Stimulated activated CD8-positive, alpha-beta memory T cell treated with anti-CD3 and anti-CD28 coated beads, Interleukin-2, amount 100 ng/mL, for 1 hour (primary cell): ENCODE measurements at places on chromosomes 4 and X.

DNA sequence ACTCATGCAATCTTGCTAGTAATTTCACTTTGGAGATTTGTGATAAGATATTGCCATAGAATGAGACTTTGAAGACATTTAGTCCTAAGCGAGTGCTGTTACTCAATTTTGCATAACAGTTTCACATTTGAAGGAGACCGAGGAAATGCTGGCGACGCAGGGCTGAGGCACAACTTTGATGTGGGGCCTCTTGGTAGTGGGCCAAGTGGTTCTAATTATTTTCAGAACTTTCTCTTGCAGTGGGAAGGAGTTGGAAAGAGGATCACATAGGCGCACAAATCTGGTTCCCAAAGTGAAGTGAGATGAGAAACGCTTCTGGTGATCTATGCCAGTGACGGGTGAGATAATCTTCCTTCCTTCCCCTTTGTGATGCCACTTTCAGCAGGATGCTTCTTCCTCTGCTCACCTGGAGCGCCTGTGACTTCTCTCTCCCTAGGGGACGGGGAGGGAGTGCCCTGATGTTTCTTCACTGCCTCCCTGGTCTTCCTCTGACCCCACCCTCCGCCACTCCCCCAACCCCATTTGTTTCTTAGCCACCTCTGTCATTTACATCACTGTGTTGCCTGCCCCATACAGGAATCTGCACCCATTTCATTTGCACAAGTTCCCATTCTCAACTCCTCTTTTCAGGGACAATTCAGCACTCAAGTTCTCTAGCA lies 138.9 kb upstream of the MID1 start:
- DNase-seq: no peak

DNA sequence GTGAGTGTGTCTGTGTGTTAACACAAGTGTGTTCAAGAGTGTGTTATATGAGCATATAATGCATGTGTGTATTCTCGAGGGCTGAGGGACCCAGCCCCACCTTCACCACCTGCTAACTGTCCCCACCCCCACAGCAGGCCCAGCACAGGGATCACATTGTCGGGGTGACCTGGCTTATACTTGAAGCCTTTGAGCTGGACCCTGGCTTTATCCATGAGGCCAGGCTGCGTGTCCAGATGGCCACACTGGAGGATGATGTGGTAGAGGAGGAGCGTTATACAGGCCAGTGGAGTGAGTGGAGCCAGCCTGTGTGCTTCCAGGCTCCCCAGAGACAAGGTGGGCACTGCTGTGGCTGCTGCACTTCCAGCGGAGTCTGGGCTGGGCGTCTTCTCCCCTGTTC lies 7.6 kb downstream of the IL9R start:
- DNase-seq: no peak

DNA sequence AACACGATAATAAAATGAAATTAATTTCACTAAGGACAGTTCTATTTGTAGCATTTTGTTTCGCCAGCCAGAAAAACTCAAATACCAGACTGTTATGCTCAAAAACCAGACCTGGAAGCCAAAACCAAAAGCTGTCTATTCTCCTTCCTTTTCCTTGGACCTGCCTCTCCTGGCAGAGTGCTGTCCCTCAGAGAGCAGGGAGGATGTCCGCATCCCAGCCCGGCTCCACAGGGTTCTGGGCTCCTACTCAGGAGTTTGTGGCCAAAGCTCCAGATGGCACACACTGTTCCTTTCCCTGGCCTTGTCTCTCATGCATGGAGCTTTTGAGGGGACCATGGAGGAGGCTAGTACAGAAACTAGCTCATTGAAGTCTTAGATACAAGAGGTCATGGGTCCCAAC lies 41.9 kb upstream of the C1QTNF7 start:
- no peak for DNase-seq

- no peak for DNase-seq
Measured at GRCh38 chrX:18449236-18449635, 23.8 kb downstream of the CDKL5 start.

GRCh38 chr4:170229006-170229405 lies 139.2 kb upstream of the AADAT start:
- DNase-seq: no peak

DNA sequence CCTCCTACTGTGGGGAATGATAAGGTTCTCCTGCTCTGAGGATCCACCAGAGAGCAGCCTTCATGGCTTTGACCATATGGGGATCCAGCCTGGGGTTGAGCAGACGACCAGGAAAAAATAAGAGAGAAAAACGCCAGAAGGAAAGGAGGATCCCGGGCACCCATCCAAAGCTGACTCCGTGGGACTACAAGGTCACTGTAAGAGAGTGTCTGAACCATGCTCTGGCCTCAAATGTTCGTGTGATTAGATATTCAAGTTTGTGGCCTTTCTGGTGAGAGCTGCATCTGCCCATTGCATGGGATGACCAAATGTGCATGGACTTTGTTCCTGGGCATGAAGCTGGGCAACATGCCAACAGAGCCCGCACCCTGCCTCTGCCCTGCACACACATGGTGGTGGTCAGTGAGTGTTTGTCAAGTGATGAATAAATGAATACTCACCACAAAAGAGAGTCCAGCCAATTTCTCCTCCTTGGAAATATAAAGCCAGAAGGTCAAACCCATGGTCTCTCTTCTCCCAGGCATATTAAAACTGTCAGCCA lies 346.0 kb upstream of the GATB start:
- no peak for DNase-seq

- no peak for DNase-seq
Measured at GRCh38 chr4:15976456-15977447, 13.8 kb upstream of the FGFBP2 start.

DNA sequence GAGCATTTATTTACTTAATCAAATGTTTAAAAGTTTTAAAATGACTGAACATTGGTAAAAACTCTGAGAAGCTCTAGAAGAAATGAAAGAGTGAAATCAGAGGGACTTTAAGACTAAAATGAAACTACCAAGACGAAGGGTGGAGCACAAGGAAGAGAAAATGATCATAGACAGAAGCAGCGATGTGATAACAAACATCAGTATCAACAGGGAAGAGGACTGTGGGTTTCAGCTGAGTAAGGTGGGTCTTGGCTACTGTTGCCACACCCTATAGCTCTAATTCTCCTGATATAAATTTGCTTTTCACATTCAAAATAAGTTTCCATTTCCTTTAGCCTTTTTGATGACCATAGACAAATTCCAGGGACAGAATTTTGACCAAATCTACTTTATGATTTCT lies 18.4 kb downstream of the SOD3 start:
- DNase-seq: no peak

- no peak for DNase-seq
Measured at GRCh38 chrX:23633834-23634580, 33.3 kb upstream of the PRDX4 start.

DNA sequence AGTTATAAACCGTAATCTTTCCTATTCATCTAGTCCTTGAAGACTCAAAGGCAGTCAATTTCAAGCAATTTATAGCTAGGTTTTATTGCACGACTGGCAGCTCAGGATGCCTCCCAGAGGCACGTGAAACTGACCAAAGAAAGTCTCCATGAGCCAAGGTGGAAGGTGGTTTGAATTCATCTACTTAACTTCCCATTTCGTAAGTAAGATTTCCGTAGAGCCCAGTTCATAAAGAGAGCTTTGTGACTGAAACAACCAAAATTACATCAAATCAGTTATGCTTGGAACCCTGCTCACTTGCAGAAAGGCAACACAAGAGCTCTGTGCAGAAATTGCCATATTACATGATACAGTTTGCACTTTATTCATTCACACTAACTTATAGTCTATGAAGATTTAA lies 556.0 kb downstream of the TRIML1 start:
- no peak for DNase-seq

GRCh38 chr4:112288455-112288854 lies 2.8 kb upstream of the TIFA start:
- DNase-seq: no peak

- DNase-seq: no peak
Measured at GRCh38 chrX:134885336-134886001, 105.3 kb upstream of the SMIM10 start.

DNA sequence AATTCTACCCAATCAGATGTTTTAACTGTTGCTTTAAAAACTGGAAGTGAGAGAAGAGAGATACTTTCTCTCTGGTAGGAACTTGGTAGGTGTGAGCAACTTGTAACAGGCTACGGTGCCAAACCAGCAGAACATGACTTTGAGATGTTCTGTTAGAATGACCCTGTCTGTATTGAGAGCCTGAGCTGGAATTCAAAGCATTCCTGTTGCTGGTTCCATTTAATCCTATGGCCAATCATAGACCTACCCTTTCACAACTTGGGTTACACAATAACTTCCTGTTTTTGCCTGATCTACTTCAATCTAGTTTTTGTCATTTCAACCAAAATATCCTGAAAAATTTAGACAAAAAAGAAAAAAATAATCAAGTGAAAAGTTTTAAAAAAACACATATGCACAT lies 1.7 kb upstream of the PRRG1 start:
- DNase-seq: no peak

GRCh38 chrX:109830157-109830703 lies 97.2 kb upstream of the ACSL4 start:
- DNase-seq: no peak

DNA sequence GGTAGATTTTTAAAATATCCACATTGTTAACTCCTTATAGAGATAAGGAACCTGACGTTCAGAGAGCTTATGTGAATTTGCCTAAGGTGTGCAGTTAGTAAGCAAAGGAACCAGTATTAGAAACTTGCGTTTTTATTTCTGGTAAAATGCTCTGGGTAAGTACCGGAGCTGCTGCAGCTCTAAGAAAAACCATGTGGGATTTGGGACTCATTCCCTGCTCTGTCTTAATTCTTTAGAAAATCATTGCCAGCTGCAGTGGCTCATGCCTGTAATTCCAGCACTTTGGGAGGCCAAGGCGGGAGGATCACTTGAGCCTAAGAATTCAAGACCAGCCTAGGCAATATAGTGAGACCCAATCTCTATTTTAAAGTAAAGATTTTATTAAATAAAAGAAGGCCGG lies 5.8 kb downstream of the CCKAR start:
- no peak for DNase-seq

DNA sequence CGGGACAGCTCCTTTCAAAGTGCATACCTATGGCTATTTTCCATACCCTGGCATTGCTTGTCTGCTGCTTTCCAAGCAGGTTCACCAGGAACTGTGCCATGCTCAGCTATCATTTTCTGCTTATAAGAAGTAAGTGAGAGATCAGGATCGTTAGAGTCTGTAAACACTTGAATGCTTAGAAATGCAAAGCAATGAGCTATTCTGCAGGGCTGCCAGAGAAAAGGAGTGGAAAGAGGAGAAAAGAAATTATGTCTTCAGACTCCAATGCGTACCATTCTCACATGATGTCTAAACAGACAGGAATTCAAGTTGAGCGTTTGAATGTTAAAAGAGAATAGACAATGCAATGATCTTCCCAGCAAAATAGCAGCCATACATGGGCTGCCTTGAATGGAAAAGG lies 245.5 kb upstream of the SLC7A11 start:
- no peak for DNase-seq

DNA sequence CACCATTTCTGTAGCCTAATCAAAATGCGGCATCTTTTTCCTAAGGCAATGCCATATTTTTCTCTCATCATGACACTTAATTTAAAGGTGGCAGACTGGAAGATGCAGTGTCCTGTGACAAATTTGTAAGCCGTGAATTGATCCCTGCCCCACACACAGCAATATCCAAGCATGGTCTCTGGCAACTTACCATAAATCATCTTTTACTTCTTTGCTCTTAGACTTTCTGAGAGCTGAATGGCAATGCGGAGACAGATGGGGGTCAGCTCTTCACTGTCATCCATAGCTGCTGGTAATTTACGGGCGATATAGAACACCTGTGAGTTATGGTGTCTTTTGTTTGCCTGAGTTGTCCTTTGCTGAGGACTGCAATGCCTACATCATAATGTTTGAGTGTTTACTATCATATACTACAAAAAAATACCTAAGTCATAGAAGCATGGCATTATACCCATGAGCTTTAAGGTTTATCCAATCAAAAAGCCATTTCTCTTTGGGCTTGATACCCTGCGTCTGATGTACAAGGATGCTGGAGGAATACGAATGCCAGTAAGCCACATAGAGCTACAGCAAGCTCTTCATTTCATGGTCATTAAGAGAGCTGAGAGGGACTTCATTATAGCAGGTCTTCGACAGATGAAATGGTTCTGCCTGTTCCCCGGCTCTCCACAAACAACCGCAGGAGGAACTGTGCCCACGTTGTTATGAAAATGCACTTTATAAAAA lies 148.1 kb downstream of the TRIML1 start:
- no peak for DNase-seq

DNA sequence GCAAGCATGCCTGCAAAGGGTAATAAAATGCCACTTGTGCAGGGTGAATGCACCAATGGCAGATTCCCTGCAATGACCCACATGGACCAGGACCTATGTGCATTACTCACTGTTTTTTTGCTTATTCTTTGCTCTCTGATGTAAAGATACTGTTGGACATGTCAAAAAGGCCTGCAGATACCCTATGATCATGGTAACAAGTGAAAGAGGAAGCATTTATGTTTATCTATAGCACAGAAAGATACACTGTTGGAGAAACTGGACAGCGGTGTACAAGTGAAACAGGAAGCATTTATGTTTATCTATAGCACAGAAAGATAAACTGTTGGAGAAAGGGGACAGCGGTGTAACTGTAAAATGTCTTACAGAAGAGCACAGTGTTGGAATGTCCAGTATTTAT lies 127.5 kb downstream of the PAPSS1 start:
- DNase-seq: no peak

DNA sequence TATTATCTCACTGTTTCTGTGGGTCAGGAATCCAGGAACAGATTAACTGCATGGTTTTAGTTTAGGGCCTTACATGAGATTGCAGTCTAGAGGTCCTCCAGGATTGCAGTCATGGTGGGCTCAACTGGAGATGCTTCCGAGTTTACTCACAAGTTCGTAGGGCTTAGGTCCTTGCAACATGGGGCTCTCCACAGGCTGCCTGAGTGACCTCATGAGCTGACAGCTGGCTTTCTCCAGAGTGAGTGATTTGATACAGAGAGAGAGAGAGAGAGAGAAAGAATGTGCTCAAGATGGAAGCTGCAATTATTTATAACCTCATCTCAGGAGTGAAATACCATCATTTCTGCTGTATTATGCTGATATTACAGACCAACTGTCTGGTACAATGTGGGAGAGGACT lies 168.9 kb downstream of the GPAT3 start:
- no peak for DNase-seq

DNA sequence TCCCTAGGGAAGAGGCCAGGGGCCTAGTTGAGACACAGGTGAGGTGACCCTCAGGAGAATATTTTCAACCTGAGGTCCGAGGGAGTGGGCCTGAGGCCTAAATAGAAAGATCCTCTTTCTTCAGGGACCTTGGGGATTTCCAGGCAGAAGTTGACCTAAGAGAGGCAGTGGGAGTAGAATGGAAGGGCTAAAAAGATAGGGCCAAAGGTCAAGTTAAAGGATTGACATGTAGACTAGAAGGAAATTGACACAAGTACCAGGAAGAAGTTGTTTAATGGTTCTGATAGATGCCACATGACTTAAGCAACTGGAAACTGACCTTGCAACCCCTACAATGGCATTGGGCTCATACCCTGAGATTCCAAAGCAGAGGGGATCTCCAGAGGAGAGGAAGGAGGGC lies 76.9 kb downstream of the SHROOM3 start:
- no peak for DNase-seq

- no peak for DNase-seq
Measured at GRCh38 chr4:179762840-179763239, 2320.6 kb upstream of the AGA start.
